ENCODE measurements at places on chromosomes 4 and X. TPM values are rescaled to one million over a fixed set of nuclear protein-coding genes. Genes with fewer than 3 reads are reported as not detected.

The MAGEA9B gene
- under 0.01 TPM for total RNA-seq

The KCND1 gene
- 2.6 TPM for total RNA-seq

The RBM46 gene
- total RNA-seq = not detected

The MFSD8 gene
- 28.1 TPM for total RNA-seq

The VCX2 gene
- not detected for total RNA-seq

The SLC2A9 gene
- 0.43 TPM for total RNA-seq

The SPACA5 gene
- not detected for total RNA-seq

The SHOX gene
- not detected for total RNA-seq

The POU3F4 gene
- total RNA-seq = not detected

The ZNF711 gene
- total RNA-seq = 0.86 TPM

The LDOC1 gene
- total RNA-seq = 5.2 TPM

The DRP2 gene
- total RNA-seq = 2.6 TPM

The SLC10A6 gene
- under 0.01 TPM for total RNA-seq

The SLC6A14 gene
- total RNA-seq = not detected

The PFKFB1 gene
- total RNA-seq = not detected

The FAM13A gene
- 34.1 TPM for total RNA-seq

DNA sequence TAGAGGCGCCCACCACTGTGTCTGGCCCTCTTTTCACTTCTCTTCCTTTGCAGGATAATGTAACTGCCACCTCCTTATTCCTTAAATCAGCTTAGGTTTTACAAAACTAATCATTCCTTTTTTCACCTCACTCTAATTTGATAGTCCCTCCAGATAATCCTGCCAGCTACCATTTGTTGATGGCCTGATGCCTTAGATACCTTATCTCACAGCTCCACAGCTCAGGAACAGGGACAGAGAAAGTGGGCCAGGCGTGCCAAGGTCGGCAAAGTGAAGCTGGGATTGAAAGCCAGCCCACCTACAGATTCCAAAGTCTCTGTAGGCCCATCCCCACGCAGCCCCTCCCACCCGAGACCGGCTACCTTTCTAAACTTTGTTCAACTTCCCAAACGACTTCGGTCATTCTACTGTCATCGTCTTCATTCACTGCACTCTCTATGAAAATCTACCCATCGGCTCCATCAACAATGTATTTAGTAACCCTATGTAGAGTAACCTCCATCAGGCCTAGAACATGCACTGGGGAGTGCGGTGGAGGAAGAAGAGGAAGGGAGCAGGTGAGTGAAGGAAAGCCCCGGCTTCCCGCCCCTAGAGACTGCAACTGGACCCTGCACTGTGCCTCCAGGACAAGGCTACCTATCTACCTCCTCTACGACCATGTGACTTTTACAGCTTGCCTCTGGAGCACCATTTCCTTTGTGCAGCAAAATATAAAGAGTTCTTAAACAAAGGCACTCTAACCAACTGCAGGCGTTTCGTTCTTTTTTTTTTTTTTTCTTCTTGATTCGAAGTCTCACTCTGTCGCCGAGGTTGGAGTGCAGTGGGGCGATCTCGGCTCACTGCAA is 1.5 kb downstream of the CASP6 start:
- no peak for DNase-seq

- no peak for DNase-seq
These were observed 44.8 kb upstream of the GRPEL1 start for GRCh38 chr4:7112656-7113055.

- DNase-seq = no peak
These were observed 130.5 kb upstream of the APOOL start for GRCh38 chrX:84873176-84873575.

GRCh38 chrX:32877592-32877991 is 333.8 kb downstream of the DMD start:
- no peak for DNase-seq

- peak; percentile 82 for DNase-seq
These were observed 68.0 kb downstream of the NFKB1 start for GRCh38 chr4:102569200-102569599.

DNA sequence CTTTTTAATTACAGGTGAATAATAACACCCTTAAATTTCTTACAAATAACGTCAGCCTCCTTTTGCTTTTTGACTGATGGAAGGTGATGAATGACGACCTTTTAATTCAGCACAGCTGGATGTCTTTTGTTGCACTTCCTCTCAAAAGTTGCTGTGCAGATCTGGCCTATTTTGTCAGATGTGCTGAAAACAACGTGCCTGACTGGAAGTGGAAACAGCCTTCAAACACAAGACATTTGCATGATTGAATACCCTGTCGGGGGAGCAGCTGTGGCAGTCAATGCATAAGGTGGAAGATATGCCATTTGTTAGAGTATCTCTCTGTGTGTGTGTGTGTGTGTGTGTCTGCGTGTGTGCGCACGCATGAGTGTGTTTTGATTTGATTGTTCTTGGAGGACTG is 579.7 kb downstream of the SPRY1 start:
- no peak for DNase-seq

GRCh38 chr4:52555356-52555716 is 103.8 kb downstream of the USP46 start:
- DNase-seq = no peak

GRCh38 chr4:69649629-69650028 is 3.4 kb downstream of the UGT2A1 start:
- no peak for DNase-seq

DNA sequence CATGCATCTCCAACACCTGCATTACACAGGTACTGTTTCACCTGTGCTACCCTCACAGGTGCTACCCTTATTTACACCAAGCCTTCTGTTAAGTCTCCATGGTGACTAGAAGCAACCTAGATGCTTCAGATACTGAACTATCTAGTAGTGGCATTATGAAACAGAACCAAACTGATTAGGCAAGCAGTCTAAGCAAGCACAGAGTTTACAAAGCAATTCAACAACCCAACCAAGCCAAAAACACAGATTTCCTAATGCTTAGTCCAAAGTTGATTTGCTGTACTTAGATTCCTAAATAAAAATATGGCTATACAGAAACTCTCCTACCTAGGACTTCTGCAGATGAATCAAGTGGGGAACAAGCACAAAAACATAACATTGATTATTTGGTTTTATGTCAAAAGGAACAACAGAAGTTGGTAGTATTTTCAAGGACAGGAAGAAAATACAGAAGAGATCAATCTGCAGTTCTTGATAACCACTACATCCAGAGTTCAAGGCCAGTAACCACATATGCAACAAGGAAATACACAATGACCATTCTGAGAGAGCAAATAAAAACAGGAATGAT is 3.2 kb downstream of the TAPT1 start:
- no peak for DNase-seq

DNA sequence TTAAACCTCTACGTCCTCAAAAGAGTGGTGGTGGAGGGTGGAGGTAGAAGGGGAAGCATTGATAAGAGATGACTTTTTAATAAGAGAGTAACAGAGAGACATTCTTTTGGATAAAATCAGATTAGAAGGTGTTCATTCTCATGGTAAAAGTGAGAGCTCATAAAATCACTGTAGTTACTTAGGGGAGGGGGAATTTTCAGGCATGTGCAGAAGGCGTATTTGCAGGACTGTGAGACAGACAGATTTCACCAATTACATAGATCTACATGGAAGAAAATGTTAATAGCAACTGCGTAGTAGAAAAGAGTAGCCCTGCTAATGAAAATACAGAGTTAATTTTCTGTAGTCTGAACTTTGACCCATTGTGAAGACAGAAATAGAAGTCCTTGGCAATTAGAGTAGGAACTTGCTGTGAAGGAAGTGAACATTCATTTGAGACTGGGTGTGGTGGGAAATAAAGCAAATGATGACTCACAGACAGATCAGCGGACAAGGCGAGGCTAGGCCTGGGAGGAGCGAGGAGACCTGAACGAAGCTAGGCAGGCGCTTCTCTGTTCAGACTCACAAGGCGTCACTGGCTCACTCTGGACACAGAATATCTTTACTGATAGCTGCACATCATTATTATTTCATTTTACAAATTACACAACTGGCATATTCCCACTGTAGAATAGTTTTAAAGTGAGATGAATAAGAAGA is 57.2 kb upstream of the FAM9C start:
- DNase-seq = peak; percentile 93

- DNase-seq = no peak
These were observed 78.6 kb upstream of the GBA3 start for GRCh38 chr4:22614114-22614513.

DNA sequence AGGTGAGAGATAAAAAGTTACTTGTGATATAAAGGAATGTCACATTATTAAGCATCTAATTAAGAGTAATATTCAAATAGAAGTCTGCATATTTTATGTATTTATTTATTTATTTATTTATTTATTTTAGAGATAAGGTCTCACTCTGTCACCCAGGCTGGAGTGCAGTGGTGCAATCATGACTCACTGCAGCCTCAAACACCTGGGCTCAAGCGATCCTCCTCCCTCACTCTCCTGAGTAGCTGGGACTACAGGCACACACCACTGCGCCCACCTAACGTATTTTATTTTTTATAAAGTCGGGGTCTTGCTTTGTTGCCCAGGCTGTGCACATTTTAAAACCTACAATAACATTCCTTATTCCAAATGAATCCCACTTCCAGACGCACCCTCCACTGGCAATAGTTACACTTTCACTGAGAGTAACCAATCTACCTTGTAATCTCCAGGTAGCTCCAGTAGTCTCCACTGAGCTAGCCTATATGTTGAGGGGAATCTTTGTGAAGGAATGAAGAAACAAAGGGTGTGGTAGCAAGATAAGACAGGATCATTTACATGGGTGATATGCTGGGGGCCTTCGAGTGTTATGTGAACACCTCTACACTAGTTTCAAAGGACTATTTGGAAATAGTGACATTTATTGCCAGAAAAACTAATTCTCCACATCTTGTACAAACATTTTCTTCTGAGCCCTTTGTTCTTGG is 11.9 kb downstream of the SH3D19 start:
- DNase-seq = no peak

DNA sequence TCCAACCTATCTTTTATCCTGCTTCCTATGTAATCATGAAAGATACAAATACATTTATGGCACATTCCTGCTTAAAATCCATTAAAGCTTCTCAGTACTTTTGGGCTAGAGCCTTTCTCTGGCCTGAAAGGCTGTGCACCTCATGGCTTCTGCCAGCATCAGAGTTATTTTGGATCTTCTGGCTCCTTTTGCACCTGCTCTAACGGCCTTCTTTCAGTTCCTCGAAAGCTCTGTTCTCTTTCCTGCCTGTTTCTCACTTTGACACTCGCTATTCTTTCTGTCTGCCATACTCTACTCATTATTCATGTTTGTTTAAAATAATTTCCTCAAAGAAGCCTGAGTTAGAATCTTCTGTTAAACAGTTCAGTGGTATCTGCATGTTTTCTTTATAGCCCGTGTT is 86.0 kb downstream of the LRP2BP start:
- DNase-seq = no peak

DNA sequence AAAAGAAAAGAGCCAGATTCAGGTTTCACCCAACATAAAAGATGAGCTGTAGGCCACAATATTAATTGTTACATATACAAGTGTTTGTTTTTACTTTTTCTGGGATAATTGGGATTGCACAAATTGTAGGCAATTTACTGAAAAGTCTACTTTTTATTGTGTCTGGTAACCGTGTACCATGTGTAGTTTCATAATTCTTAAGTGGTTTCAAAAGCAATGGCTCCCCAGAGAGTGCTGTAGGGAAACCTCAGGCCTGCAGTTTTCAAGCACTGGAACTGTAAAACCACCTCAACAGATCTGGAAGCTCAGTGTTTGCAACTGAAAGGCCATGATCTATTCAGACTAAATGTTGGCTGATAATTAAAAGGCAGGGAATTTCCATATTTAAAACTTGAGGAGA is 53.9 kb upstream of the MMAA start:
- peak; percentile 41 for DNase-seq

DNA sequence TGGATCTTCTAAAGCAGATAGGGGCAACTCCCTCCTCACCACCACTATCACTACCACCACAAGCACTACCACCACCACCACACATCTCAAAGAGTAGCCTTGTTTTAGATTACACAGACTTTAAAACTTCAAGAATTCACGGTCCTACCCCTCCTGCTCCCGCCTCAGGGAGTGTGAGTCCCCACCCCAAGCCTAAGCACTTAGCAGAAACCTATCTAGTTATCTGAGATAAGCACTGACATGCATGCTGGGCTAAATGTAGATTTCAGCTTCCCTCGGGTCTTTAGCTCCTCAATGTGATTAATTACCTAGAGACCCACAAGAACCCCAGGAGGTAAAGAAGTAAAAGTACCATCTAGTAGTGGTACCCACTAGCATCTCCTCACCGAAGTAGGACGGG is 775 bp downstream of the AMOT start:
- no peak for DNase-seq

DNA sequence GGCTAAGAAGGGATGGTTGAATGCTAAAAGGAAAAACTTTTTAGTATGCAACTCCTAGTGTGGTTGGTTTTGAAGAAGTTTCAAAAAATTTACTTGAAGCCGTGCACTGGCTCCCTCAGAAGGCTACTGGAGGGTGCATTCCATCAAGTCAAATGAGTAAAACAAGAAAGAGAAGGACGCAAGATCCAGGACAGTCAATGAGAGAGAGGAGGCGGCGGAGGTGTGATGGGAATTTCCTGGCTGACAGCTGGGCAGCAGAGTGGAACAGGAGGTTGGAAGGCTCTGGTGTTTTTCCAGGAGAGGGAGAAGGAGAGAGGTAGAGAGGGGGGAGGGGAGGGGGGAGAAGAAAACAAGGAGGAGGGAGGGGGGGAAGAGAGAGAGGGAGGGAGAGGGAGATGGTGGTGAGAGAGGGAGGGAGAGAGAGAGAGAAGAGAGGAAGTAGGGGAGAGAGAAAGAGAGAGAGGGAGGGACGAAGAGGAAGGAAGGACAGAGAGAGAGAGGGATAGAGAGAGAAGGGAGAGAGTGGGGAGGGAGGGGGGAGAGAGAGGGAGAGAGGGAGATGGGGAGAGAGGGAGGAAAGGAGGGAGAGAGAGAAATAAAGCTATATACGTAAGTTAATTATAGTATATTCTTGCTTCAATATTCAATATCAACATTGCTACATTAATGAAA is 126.4 kb downstream of the SH3KBP1 start:
- DNase-seq = no peak

GRCh38 chr4:85787133-85787532 is 312.2 kb downstream of the ARHGAP24 start:
- peak; percentile 91 for DNase-seq

GRCh38 chr4:147955827-147956558 is 224.1 kb downstream of the ARHGAP10 start:
- no peak for DNase-seq

- peak; percentile 51 for DNase-seq
These were observed 24.1 kb downstream of the ZCCHC12 start for GRCh38 chrX:118847676-118848075.

GRCh38 chr4:39308611-39309010 is 57.6 kb downstream of the RFC1 start:
- no peak for DNase-seq

DNA sequence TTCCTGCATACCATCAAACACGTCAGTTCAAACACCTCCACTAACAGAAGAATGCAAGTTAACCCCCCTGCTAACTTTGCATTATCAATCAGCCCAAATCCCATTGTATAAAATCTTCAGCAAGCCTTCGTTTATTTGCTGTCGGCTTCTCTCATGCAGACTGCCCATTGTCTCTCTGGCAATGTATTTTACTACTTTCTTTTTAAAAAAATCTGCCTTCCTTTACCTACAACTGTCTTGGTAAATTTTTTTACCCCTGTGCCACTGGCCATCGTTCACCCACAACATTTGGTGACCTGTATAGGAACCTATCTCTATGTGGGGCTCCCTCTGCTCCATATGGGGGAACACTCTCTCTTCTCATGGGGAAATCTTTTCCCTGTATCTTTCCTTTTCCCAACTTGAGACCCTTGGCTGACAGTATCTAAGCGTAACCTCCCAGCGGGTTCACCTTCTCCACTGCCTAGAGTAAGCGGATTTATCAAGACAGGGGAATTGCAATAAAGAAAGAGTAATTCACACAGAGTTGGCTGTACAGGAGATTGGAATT is 244.6 kb downstream of the CPXCR1 start:
- no peak for DNase-seq

GRCh38 chrX:136183917-136184316 is 36.6 kb downstream of the FHL1 start:
- DNase-seq = no peak
